Hematopoietic multipotent progenitor cell treated with erythropoietin and hydrocortisone succinate and interleukin-3 and kit ligand, for 6 days (in vitro differentiated cells): ENCODE measurements at places on chromosomes 6 and 20.

- no peak for DNase-seq
Observed at GRCh38 chr6:98639089-98639635, 195.2 kb upstream of the POU3F2 start.

DNA sequence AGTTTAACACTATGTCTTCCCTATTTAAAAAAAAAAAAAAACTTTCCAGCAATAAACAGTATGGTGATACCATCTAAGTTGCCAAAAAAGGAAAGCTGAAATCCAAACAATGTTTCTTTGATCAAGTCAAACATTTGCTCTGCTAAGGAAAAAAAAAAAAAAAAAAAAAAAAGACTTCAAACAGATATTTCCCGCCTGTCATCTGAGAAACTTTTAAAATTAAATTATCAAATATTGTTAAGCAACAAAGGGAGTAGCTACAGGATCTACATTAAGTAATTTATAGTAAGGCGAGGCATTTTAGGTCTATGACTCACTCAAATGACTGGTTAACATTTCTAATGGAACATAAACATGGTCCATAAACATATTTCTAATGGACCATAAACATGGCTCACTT is 121.2 kb downstream of the DST start:
- no peak for DNase-seq

- DNase-seq, result no peak
Observed at GRCh38 chr6:112594886-112595594, 247.9 kb downstream of the RFPL4B start.

- DNase-seq, result no peak
Observed at GRCh38 chr6:150176152-150176551, 33.3 kb downstream of the PPP1R14C start.

GRCh38 chr6:154245506-154245905 is 111.1 kb downstream of the IPCEF1 start:
- DNase-seq, result no peak

DNA sequence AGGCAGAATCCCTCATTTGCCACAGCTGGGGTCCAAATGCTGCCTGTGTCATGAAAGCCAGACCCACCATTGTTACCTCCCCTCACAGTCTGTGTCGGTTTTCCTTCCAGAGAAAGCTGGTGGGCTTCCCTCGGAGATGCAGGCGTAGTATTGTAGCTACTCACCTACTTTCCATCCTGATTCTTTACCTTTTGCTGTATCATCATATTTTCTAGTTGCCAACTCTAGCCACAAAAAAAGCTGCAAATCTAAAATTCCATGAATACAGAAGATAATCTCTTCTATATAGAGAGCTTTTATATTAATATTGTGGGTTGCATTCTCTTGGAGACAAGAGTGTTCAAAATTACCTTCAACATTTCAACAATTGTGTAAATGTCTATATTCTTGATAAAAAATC is 98.0 kb upstream of the LAMP5 start:
- DNase-seq, result no peak

- DNase-seq, result no peak
Observed at GRCh38 chr6:13234130-13234529, 94.2 kb downstream of the TBC1D7 start.

DNA sequence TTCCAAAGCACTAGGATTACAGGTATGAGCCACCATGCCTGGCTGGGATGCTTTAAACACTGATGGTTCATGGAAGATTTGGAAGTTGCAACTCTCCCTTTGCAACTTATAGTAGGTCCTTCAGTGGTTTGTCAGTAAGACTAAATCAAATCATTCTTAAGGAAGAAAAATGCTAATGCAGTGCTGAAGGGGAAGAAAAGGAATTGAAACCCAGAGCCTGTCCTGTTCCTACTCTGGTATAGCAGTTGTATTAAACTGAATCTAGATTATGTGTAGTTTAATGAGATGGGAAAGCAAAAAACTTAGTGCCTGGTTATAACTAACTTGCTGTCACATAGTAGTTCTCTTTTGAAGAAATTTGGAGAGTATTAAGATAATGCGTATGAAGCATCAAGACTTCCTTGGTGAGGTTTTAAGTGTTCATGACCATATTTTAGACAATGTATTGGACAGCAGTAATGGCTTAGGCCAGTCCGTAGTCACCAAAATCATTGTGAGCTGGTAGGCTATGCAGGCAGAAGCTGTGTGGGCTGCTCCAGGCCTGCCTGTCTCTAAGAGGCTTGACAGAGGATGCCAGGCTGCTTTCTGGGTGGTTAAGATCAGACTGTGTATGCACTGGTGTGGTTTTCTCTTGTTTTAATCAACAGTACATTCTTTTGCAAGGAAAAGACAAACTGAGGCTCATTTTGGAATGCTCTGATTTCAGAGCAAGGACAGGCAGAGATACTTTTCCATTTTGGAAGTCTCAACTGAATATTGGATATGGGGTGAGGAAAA is 14.0 kb downstream of the PAQR8 start:
- DNase-seq, result no peak

DNA sequence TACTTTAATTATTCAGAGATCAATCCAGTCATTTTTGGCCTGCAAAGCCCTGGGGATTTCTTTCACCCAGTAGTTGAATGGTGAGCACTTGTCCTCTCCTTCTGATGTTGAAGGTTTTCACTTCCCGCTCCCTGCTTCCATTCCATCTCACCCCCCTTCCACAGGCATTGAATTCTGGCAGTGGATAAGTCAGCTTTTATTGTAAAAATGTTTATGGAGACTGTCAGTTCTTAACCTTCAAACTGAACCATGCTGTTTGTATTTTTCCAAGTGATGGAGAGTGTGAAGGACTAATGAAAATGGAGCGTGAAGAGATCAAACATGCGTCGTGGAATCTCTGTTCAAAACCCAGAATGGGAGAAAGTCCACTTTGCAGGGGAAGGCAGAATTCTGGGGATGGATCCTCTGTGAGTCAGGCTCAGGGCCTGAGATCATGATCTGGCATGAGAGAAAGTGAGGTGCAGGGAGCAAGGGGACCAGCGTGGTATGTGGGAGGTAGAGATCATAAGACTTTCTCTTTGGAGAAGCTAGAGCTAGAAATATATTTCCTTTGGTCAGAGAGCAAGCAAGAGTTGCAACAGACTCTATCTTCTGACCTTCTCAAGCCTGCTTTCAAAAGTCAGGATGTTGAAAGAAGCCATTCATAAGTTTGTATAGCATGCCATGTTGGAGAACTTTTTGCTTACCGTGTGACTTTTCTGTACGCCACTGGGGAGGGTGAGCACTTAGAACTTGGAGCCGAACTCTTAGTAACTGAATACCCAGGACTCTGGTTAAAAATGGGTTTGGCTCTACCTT is 30.2 kb downstream of the ISM1 start:
- DNase-seq, result no peak

DNA sequence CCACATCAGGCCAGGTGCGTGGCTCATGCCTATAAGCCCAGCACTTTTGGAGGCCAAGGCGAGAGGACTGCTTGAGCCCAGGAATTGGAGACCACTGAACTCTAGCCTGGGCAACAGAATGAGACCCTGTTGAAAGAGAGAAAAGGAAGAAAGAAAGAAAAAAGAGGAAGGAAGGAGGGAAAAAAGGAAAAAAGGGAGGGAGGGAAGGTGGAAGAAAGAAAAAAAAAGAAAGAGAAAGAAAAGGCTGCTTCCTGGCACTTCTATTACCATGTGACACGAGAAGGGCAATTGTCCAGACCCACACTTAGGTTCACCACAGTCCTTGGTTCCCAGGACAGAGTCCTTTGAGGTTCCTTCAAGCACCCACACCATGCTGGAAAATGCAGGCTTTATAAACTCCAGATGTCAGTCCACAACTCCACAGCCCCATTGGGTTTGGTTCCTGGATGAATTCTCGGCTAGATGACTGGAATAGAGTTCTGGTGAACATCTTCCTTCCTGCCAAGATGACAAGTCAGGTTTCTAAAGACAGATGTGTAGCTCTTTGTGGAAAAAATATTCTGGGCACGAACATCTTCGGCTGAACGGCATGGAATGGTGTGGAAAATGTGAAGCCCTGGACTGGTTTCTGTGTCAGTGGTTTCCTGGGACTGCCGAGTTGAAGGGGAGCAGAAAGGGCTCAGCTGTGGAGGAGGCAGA is 32.5 kb downstream of the NT5E start:
- no peak for DNase-seq

DNA sequence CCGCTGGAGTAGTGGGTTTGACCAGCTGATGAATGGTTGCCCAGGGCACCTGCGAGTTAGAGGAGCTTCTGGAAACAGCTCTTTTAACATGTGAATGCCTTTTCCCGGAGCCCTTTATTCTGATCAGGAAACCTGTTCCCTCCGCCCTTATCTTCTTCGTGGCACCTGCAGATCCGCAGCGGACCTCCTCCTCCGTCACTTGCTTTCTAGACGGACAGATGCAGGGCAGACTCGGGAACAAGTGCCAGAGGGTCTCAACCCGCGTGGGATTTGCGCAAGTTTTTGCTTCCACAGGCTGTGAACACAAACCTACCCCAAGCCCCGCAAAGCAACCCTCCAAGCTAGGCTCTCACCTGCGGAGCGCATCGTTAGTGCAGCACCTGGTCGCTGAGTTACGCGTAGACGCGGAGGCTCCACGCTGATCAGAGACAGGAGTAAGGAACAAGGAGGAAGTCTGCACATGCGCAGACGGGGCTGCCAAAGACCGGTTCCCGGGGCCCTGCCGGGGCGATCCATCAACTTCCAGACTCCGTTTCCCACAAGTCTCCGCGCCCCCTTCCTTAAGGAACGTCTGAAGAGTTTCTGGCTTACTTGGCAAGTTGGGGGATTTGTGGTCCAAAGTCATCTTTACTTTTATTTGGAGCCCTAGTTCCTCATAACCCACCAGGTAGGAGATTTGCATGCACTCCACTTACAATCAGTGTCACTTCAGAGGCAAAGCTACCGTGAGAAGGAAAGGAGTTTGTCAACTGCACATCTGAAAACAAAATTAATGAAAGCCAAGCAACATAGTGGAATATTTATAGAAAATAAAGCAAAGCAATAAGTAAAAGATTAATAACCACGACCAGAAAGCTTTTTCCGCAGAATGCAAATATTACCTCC is 52.7 kb upstream of the ELMO2 start:
- DNase-seq, result no peak

DNA sequence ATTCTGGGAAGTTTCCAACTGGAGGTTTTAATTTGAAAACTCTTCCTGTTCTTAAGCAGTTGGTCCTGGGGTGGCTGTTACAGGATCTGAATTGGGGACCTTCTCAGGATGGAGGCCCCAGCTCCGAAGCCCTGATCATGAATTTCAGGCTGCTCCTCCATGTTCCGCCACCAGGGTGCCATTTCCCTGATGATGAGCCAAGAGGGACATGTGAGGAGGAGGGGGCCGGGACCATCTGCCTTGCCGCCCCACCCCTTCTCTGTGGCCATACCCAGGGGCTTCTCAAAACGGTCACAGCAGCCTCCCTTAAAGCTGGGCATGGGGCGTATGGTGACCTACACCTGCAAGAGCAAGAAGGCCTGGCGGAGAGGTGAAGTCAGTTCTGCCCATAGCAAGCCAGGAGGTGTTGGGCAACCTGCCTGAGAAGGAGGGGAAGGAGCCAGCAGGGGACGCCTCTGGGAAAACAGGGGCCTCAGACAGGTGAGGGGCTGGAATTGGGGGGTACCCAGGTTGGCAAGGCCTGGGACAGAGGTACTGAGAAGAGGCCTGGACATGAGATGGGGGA is 3.6 kb upstream of the BAK1 start:
- DNase-seq, result no peak

DNA sequence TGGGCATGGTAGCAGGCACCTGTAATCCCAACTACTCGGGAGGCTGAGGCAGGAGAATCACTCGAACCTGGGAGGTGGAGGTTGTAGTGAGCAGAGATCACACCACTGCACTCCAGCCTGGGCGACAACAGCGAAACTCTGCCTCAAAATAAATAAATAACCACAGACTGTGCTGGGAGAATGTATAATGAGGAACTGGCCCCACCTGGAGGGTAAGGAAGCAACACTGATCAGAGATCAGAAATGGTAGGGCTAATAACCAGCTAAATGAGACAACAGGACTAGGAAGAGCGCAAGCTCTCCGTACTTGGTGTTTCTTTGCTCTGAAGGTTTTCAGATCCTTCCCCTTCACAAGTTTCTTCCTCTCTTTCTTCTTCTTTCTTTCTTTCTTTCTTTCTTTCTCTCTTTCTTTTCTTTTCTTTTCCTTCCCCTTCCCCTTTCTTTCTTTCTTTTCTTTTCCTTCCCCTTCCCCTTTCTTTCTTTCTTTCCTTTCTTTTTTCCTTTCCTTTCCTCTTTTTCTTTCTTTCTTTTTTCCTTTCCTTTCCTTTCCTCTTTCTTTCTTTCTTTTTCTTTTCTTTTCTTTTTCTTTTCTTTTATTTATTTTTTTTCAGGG is 14.6 kb downstream of the CCM2L start:
- DNase-seq, result peak; percentile 9
